ENCODE measurements at places on chromosomes 2 and 18. TPM values are rescaled to one million over a fixed set of nuclear protein-coding genes. Genes with fewer than 3 reads are reported as not detected.

CYP27C1 gene
- 0.26 TPM for total RNA-seq

PDE11A gene
- 2.8 TPM for total RNA-seq

ZNF385B gene
- 3.2 TPM for total RNA-seq

CDH19 gene
- 4.0 TPM for total RNA-seq

DDX1 gene
- total RNA-seq, result 69.1 TPM

M1AP gene
- 2.0 TPM for total RNA-seq

- DNase-seq, result no peak
Measured at GRCh38 chr2:46971929-46972328, 56.3 kb upstream of the MCFD2 start.

GRCh38 chr18:77065221-77065981, 67.2 kb downstream of the MBP start:
- peak; percentile 51 for DNase-seq

DNA sequence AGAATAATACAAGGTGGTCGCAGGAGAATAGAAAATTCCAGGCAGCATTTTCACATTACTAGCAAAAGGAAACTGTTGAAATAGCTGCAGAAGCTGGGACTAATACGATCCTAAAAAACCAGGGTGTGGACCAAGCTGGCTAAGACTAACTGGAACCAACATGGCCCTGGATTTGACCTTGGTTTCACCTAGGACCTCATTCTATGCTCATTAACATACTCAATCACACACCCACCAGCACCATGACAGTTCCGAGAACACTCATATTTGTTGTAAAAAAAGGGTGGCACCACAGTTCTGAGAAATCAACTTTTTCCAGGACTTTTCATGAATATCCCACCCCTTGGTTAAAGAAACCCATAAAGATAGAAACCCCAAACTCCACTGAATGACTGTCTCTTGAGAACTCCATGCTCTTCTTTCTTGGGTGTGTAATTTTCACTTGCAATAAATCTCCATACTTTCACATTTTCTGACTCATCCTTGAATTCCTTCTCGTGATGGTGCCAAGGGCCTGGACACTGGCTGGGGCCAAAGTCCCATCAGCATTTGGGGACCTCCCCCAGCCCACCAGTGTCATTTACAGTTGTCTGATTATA, 164.3 kb upstream of the CHST9 start:
- DNase-seq, result no peak

- DNase-seq, result no peak
Measured at GRCh38 chr2:7844414-7844965, 837.4 kb upstream of the ID2 start.

GRCh38 chr2:196277002-196277401, 105.6 kb upstream of the STK17B start:
- DNase-seq, result no peak

DNA sequence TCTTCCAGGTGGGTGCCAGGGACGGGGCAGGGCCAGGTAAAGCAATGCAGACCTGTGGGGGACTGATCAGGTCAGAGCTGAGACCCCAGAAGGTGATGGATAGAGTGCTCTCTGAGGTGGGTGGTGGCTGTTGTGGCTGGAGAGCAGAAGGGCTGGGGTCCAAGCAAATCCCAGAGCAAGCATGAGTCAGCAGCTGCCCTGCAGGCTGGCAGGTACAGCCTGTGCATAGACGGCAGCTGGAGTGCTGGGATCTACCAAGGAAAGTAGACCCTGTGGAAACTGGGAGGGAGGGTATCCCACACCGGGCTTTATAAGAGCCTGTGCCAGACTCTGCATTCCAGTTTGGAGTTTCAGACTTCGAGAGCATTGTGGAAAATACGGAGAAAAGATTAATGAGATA, 663 bp downstream of the TRIM54 start:
- no peak for DNase-seq

DNA sequence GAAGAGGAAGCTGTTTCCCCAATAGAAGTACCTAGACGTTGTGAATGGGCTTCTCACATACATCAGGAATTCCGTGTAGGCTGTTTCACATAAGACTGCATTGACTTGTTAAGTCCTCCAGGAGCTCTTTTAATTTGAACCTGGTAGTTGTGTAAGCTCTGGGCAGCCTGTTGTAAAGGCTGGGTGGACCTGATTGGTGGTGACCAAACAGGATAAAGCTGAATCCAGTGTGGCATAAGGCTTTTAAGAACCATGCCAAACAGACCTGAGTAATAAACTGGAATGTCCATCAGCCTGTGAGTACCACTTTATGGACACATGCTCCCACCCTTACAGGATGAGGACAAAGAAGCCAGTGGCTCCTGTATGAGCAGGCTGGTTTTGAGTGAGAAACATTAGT, 24.1 kb downstream of the RMND5A start:
- DNase-seq, result no peak

DNA sequence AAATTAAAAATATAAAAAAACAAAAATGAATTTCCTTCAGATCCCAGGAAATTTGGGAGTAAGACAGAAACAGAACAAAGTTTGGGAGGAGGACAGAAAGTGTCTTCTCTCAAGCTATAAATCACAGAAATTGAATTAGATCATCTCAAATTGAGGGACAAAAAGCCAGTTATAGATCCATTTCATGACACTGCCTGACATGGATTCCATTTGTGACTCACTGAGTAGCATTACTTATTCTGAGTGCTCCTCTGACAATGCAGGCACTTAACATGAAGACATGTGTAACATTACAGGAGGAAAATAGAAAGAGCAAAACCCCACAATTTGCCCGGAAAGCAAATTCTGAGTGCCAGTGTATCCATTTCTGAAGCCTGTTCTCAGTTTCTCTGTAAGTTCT, 63.9 kb upstream of the CREB1 start:
- no peak for DNase-seq

GRCh38 chr2:118508282-118508681, 339.2 kb downstream of the EN1 start:
- no peak for DNase-seq
